ENCODE measurements at places on chromosomes 11 and 22.

GRCh38 chr11:116422956-116423600 lies 349.7 kb downstream of the BUD13 start:
- no peak for DNase-seq

- DNase-seq: no peak
These were observed 164.1 kb upstream of the NCAM1 start for GRCh38 chr11:112797092-112797491.

- no peak for DNase-seq
These were observed 14.6 kb downstream of the RPS6KA4 start for GRCh38 chr11:64373598-64373974.

GRCh38 chr11:8336356-8337129 lies 72.9 kb upstream of the LMO1 start:
- no peak for DNase-seq

GRCh38 chr11:57735619-57736298 lies 5.5 kb upstream of the SELENOH start:
- no peak for DNase-seq
